Right lung (tissue), 10 donors: ENCODE measurements at places on chromosomes 7 and 10. TPM values are rescaled to one million over a fixed set of nuclear protein-coding genes. Genes with fewer than 3 reads are reported as not detected.

The BMPER gene
- polyA plus RNA-seq, result 41.7 TPM

GRCh38 chr7:155220903-155221302, 76.8 kb upstream of the INSIG1 start:
- DNase-seq, result no peak

The TLL2 gene
- polyA plus RNA-seq, result 0.50 TPM

The OR2A7 gene
- 26.0 TPM for polyA plus RNA-seq

The NIPSNAP2 gene
- 82.4 TPM for polyA plus RNA-seq

DNA sequence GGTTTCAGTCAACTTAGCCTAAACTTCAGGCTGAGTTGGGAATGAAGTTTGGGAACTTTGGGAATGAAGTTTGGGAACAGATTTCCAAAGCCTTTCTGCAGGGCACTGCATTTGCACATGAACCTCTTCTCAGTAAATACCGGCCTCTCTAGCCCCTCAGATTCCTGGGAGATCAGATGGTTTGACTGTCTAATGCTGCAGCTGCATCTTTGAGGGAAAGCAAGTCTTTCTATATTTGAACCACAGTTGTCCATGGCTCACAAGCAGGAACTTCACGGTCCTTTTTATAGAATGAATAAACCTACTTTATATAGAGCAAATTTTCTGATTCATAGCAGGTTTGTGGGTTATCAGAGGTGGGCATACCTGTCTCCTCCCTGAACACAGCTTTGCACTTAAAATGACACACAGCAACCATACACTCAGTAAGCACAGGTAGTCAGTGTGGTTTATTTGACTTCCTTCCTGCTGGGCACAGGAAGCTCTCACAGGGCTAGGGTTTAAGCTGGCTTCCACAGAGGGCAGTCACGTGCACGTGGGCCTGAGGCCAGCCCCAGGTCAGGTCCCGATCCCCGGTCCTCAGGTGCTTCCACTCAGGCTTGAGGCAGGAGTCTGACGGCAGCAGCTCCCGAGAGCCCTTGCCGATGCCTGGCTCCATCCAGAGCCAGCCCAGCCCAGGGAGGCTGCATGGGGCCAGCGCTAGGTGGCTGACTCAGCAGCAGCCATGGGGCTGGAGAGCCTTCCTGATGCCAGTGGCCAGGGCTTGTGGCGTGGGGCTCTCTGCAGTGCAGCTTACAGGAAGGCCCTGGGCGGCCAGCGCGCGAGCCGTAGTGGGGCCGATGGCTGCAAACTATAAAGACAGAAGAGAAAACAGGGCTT, 12.8 kb upstream of the MMP21 start:
- no peak for DNase-seq

GRCh38 chr7:101393865-101394264, 31.2 kb downstream of the COL26A1 start:
- DNase-seq, result no peak

The KLF14 gene
- polyA plus RNA-seq, result 0.18 TPM

- no peak for DNase-seq
These were observed 362.4 kb downstream of the ADRA2A start for GRCh38 chr10:111439034-111439842.

The HOXA2 gene
- polyA plus RNA-seq, result 23.8 TPM

GRCh38 chr10:1378473-1378872, 322.3 kb downstream of the WDR37 start:
- DNase-seq, result no peak

- no peak for DNase-seq
These were observed 92.4 kb downstream of the PTPRN2 start for GRCh38 chr7:158495216-158495615.

DNA sequence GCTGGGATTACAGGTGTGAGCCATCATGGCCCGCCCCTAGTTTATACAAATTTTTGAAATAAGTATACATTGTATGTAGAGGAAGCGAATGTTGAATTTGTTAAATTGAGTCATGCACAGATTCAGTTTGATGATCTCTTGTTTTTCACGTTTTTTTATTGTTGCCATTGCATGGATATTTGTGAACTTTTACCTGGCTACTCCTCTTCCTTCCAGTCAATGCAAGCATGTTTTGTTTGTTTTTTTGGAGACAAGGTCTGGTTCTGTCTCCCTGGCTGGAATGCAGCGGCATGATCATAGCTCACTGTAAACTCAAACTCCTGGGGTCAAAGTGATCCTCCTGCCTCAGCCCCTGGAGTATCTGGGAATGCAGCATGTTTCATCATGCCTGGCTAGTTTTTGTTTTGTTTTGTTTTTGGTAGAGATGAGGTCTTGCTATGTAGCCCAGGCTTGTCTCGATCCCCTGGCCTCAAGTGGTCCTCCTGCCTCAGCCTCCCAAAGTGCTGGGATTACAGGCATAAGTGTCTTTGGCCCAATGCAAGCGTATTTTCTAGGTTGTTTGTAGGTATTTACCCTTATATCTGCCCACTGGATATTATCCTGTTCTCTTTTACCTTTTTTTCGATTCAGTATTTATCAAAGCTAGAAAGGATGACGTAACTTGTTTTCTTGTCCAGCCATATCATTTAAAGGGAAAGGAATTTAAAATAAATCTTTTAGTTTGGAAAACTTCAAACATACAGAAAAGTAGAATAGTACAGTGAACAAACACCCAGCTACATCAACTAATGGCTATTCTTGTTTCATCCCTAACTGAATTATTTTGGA, 11.0 kb downstream of the LCOR start:
- no peak for DNase-seq

The COL13A1 gene
- polyA plus RNA-seq, result 71.2 TPM
